ENCODE measurements at places on chromosomes 6 and 20. TPM values are rescaled to one million over a fixed set of nuclear protein-coding genes. Genes with fewer than 3 reads are reported as not detected.

SLC35D3 gene
- 0.19 TPM for polyA plus RNA-seq

PTCRA gene
- polyA plus RNA-seq: 0.25 TPM

TENT5A gene
- polyA plus RNA-seq: 3.4 TPM

TP53RK gene
- polyA plus RNA-seq: 14.5 TPM

SYCP2 gene
- polyA plus RNA-seq: 10.5 TPM

FAM229B gene
- 47.9 TPM for polyA plus RNA-seq

RIMS1 gene
- polyA plus RNA-seq: 2.4 TPM

SPATA25 gene
- polyA plus RNA-seq: 2.7 TPM

HLA-DQB1 gene
- 7.7 TPM for polyA plus RNA-seq

BAG2 gene
- polyA plus RNA-seq: 5.4 TPM

CLPSL2 gene
- polyA plus RNA-seq: 0.53 TPM

LGSN gene
- polyA plus RNA-seq: 0.96 TPM

BPIFB2 gene
- polyA plus RNA-seq: not detected

SMOC2 gene
- polyA plus RNA-seq: 22.2 TPM

TUBB2B gene
- polyA plus RNA-seq: 109 TPM

SLC2A10 gene
- 15.3 TPM for polyA plus RNA-seq

CTAGE9 gene
- not detected for polyA plus RNA-seq

GSTA2 gene
- 0.51 TPM for polyA plus RNA-seq

ADISSP gene
- 17.4 TPM for polyA plus RNA-seq

GFRAL gene
- not detected for polyA plus RNA-seq

HNF4A gene
- polyA plus RNA-seq: 53.0 TPM

PSORS1C1 gene
- polyA plus RNA-seq: 0.34 TPM

Data from renal cortex interstitium (tissue), 15 donors.